Posterior vena cava (tissue), 2 donors: ENCODE measurements at places on chromosomes 12 and 14. TPM values are rescaled to one million over a fixed set of nuclear protein-coding genes. Genes with fewer than 3 reads are reported as not detected.

IFNG-AS1 gene
- not detected for total RNA-seq

FOXN4 gene
- not detected for total RNA-seq

DNA sequence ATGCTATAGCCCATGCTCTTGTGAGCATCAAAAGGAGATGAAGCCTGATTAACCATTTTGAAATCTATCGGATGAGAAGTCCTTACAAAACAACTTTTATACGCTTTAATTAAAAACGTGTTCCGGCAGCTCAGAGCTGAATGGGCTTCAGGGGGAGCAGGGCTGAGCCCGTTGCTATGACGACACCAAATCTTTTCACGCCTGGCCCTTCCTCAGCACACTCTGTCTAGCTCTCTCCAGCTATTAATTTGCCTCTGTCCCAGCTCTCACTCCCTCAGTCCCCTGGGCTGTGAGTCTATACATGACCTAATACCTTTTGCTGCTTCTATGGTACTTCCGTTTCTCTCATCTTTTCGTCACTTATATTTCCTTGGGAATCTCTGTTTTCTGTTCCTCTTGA, 15.8 kb downstream of the FOXA1 start:
- no peak for DNase-seq

GRCh38 chr12:10395390-10395998, 5.7 kb upstream of the KLRK1 start:
- no peak for DNase-seq

GRCh38 chr14:24888532-24888931, 161.4 kb downstream of the STXBP6 start:
- DNase-seq = no peak

DNA sequence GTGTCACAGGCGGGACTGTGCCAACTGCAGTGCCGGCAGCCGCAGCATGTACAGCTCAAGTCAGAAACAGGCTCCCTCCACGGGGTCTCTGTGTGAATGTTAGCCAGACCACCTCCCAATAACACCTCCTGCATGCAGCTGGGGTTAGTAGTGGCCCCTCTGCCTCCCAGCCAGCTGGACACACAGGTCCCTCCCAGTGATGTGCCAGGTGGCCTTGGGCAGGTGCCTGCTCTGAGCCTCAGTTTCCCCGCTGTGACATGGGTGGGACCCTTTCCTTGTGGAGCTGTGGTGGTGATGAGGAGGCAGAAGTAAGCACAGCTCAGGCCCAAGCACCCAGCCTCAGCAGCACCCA, 139.9 kb downstream of the ADGRD1 start:
- DNase-seq = peak; percentile 73

- no peak for DNase-seq
Measured at GRCh38 chr14:42683707-42684106, 1077.0 kb downstream of the LRFN5 start.

DNA sequence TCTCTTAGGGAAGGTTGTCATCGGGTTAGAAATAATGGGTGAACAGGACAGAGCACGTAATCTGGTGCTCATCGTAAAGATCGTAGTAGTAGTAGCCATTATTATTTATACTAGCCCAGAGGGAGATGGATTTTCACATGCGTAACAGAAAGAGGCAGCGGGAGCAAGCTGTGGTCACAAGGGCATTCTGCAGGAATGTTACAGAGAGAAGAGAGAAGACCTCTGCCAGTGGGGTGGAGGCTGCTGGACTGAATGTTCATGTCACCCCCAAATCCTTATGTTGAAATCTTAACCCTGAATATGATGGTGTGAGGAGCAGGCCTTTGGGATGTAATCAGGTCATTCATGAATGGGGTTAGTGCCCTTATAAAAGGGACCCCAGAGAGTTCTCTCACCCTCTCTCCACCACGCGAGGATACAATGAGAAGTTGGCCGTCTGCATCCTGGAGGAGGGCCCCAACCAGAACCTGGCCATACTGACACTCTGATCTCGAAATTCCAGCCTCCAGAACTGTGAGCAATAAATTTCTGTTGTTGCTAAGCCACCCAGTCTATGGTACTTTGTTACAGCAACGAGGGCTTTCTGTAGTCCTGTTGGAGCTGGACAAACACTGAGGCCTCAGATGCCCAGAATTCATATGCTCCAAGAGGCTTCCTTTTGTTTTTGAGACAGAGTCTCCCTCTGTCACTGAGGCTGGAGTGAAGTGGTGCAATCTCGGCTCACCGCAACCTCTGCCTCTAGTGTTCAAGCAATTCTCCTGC, 131.2 kb upstream of the MED13L start:
- DNase-seq = peak; percentile 22

- DNase-seq = no peak
Measured at GRCh38 chr12:92275443-92276154, 130.0 kb upstream of the BTG1 start.
